ENCODE measurements at places on chromosomes 1 and 21.

DNA sequence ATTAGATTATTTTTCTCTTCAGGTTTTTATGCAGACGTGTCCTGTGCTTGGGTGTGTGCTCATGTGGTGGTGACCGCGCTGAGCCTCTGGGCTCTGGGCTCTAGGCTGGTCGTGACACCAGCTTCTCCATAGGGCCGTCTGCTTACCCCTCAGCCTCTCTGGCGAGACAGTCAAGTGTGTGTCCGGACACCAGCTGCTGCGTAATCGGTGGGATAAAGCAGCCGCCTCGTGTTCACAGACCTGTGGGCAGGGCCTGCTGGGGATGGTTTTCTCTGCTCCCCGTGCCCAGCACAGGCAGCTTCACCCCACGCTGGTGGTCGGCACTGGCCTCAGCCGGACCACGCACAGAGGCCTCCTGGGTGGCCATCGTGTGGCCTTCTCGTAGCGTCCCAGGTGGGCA, 33.6 kb upstream of the DIP2A start:
- no peak for DNase-seq

DNA sequence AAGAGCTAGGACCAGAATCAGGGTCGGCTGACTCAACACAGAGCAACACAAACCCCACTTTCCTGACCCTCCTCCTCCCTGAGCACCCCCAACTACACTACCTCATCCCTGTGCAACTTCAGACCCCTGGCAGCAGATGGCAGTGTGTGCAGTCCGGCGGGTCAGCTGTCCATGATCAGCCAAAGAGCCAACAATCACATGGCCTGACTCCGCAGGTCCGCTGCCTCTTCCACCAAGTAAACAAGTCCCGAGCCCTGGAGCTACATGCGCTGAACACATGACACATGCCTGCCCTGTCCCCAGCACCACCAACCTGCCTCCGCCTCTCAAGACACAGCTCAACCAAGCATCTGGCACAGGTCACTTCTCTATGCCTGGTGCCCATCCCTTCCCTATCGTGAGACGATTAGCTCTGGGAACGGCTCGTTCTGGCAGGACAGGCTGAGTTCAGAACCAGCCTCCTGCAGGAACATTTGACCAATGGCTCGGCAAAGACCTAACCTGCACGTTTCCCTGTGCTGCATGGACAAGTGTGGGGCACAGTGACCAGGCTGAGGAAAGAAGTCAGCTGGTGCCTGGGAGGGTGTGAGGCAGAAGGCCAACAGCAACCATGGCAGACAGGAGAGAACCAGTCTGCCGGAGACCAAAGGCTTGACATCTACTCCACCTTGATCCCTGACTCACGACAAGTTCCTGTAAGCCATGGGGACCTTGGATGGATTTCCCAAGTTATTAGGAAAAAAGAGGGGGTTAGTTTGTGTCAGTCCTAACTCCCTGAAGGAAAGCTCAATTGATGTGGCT, 60.3 kb downstream of the CD46 start:
- DNase-seq, result no peak

DNA sequence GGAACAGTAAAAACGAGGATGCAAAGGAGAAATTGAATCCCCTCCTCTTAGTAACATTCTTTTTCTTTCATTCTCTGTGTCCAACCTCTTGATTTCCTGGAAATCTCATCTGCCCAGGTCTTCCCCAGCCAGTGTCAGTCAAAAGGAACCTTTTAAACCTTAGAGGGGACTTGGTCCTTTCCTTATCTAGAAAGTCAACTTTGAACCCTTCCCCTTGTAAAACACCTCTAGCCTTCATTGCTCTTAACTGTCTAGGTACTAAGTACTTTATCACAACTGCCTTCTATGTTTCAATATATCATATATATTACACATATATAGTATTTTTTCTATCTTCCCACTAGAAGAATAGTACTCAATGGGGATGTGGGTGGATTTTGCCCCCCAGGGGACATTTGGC, 282.1 kb downstream of the NTNG1 start:
- no peak for DNase-seq

DNA sequence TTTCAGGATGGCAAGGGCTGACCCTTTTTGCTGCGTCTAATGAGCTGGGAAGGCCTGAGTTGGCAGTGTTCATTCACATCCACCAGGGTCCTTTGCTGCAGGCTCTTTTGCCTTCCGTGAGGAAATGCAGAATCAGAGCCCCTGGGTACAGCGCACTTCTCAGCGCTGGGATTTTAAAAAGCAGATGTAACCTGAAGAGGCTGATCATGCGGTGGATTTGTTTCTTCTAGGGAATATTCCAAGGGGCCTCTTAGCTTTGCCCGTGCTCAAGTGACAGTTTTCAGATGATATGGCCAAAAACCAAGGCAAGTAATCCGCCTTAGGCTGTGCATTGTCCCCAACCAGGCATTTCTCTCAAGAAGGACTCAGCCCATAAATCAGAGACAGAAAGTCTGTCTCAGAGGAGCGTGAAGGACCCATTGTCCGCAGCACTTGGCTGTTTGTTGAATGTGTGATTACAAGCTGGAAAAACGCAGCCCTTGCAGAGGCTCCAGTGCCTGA, 237.6 kb downstream of the PTPRC start:
- no peak for DNase-seq

DNA sequence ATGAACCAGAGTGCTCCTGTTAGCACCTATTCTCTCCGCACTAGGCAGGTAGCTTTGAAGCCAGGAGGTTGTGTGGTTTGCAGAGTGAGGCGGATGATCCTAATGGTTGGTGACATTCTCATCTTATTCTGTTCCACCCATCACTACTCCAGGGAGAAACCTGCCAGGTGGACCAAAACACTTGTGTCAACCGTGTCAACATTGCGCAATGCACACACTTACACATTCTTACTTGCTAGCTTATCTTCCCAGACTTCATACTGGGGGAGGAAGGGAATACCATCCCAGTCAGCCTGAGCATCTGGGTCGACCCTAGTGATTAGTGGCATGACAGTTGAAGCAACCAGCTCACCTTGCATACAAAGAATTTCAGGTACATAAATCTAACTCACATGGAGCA, 236.9 kb downstream of the RPS6KC1 start:
- no peak for DNase-seq

- no peak for DNase-seq
These were observed 15.9 kb upstream of the NPPB start for GRCh38 chr1:11874624-11875023.

GRCh38 chr1:226233806-226234205, 10.3 kb downstream of the MIXL1 start:
- no peak for DNase-seq

DNA sequence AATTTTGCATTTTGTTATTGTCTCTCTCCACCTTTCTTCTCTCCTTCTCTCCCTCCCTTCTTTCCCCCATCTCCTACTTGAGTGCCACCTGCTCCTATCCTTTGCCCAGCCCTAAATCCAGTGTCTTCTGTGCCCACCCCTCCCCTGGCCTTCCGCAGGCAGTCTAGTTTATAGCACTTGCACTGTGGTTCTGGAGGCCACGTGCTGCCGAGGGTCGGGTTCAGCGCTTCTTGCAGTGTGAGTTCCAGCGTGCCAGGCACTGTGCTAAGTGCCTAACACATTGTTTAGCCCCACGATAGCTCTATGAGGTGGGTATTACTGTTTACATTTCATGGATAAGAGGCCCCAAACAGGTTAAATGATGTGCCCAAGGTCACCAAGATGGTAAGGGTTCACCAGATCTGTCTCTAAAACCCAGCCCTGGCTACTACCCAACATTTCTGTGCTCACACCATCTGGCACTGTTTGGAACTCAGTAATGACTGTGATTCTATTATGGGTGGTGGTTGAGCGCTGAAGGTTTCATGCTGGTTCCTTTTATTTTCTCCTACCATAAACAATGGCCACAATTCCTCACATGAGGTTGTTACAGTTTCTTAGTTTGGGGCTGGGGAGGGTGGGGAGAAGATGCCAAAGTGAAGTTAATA, 14.1 kb upstream of the ATP1A4 start:
- no peak for DNase-seq

DNA sequence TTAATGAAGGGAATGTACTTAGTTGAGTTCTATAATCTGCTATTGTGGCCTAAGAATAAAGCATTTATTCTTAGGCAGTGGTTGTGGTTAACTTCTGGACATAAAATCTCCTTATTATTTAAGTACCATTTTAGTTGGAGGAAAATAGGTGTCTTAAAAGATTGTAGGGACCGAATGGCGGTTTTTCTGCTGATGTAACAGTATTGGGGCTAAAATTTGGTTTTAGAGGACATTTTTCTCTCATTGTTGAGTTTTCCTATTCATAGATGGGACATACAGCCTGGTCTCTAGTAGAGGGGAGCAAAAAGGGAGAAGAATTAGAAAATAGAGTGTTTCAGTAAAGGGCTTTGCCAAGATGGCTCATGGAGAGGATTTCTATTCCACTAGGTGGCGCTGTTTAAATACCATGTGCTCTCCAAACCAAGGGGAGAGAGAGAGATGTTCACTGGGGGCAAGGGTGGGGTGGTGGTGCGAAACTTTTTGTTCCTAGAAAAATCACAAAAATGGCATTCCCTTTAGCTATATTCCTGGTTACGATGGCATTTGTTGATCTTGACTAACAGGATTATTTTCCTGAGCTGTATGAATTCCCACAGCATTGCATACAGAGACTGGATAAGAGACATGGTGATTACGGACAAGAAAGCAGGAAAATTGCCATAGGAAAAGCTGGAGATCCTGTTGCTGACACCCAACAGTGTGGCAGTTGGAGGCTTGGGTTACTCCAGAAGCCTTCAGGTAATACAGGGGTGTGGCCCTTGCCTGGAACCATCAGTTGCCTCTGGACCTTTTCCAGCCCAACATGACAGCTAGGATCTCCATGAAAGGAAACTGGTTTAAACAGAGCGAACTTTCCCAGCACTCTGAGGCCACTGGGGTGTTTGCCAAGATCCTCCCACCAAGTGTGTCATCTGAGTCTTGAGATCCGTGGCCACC, 18.2 kb upstream of the FCGR2A start:
- peak; percentile 49 for DNase-seq

GRCh38 chr1:214637722-214638458, 34.9 kb downstream of the CENPF start:
- no peak for DNase-seq

DNA sequence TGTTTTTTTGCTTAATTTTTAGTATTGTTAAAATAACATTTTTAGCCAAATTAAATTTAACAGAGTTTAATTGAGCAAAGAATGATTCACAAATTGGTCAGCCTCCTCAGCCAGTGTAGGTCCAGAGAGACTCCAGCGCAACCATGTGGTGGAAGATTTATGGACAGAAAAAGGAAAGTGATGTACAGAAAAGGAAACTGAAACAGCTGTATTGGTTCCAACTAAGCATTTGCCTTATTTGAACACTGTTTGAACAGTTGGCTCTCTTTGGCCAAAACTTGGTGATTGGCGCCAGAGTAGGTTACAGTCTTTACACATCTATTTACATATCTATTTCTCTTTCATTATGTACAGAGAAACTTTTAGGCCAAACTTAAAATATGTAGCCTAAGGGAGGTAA, 19.4 kb downstream of the RPS6KC1 start:
- no peak for DNase-seq

DNA sequence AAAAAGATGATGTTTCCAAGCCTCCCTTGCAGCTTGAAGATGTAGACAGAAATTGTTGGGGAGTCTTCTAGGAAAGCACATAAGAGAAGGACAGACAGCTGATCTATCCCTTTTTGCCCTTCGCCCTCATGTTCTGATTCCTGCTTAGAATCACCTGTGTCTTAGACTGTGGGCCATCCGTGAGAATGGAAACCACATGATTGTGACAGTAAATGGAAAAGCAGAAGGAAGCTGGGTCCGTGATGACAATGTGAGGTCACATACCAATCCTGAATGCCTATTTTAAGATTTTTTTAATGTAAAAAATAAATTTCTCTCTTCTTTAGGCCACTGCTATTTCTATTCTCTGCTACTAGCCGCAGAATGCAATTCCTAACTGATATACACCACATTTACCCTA, 67.7 kb upstream of the C1orf87 start:
- DNase-seq, result no peak

- no peak for DNase-seq
These were observed 382.3 kb upstream of the ADGRL4 start for GRCh38 chr1:79388694-79389361.

DNA sequence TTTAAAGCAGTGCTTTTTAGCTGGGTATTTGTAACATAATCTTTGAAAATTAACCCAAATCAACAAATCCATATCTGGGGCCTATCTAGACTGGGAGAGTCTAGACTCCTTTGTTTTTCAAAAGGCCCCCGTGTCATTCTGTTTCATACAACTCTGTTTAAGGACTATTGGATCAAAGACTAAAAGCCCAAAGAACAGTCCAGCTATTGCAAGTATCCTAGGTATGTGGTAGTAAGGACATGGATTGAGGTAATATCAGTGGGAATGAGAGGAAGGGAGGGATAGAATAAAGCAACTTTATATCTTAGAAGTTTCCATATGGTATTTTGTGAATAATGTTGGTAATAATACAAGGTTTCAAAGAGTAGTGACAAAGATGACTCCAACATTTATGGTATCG, 18.2 kb downstream of the KIF1B start:
- no peak for DNase-seq

DNA sequence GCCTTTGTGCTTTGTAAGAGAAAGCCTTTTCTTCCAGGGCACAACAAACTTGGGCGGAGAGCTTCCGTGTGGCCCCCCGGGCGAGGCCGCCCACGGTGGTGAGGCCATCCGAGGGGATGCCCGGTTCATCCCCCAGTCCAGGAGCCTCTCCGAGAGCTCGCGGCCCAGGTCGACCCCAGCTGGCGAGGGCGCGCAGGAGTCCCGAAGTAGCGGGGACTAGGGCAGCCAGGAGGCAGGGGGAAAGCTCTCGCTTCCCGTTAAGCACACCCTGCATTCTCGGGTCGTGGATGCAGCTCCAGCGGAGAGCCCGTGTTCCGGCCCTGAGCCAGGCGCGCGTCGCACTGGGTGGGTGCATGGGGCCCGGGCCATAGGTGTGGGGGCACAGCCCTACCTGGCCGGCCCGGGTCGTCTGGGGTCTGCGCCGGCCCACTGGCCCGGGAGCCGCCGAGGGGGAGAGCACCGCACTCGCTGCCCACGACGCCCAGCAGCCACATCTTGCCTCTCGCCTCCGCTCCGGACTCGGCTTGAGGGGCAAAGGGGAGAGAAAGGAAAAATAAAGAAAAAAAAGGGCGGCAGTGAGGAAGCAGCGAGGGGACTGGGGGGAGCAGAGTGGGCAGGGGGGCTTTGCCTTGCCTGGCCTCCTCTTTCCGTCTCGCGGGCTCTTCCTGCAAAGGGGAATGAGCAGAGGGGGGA, 1.8 kb downstream of the RNF220 start:
- DNase-seq, result no peak

GRCh38 chr1:42288311-42288985, 46.6 kb downstream of the FOXJ3 start:
- no peak for DNase-seq

DNA sequence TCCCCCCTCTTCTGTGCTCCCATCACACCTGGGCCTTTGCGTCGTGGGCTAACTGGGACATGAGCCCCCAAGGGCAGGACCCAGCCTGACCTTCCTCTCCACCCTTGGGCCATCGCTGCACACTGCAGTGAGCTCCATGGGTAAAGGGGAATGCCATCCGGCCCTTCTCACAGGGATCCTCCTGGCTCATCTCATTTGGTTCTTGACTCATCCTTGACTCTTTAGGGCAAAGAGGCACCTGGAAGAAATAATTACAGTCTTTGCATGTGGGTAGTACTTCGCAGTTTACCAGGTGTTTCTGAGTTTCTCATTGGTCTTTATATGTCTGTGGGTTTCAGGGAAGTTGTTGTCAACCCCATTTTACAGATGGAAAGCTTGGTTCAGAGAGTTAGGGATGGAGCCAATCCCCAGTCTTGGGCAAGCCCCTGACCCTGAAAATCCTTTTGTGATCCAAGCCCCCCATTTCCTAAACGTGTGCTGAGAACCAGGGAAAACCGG, 59.3 kb upstream of the ID3 start:
- DNase-seq, result no peak

Data from HS-27A (cell line).